ENCODE measurements at places on chromosomes 3 and 15.
A peak's percentile ranks its signal among the peaks of the same experiment; 100 is the strongest.

- no peak for DNase-seq
Observed at GRCh38 chr3:127722091-127722784, 49.5 kb downstream of the ABTB1 start.

- DNase-seq = no peak
Observed at GRCh38 chr3:116811754-116812153, 102.2 kb downstream of the TUSC7 start.

DNA sequence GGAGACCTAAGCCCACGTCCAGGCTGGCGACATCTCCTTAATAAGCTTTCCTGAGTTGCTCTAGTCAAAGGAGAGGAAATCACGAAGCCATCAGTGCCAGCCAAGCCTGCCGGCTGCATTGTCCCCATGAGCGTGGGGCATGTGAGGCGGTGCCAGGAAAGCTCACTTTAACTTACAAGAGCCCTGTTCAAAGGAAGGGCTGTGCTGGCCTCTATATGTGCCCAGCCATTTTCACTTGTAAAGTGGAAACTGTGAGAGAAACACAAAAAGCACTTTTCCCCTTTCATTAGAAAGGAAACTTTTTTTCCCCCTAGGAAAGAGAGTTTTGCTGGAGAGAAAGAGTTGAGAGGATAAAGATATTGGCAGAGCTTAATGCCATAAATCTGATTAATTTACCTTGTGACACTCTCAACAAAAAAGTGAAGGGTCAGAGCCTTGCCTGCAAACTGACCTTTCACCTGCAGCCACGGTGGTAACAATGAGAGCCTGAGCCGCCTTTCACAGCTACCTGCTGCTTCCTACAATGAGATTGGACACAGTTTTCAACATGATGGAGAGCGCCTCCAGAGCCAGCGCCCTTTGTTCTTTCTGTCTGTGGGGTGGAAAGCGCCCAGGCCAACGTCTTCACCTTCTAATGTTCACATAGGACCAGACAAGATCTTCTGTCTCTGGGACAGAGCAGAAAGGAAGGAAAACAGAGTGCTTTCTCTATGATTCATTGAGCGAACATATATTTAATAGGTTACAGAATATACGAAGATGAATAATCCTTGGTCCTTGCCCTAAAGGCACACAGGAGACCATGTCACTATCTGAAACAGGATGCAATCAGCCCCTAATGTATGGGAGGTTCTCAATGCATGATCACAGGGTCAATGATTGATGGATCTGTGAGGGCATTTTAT, 233.1 kb upstream of the HES1 start:
- DNase-seq = no peak

DNA sequence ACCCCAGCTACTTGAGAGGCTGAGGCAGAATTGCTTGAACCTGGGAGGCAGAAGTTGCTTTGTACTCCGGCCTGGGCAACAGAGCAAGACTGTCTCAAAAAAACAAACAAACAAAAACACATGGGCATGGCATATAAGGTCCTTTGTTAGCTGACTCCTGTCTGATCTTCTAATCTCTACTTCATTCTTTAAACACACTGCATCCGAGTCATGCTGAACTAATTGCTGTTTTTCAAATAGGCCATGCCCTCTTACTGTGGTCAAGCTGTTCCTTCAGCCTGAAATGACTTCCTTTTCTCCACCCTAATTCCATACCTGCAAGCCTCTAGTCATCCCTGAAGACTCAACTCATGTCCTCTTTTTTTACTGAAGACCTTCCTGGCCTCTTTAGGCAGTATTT, 22.3 kb upstream of the SLMAP start:
- DNase-seq = no peak

DNA sequence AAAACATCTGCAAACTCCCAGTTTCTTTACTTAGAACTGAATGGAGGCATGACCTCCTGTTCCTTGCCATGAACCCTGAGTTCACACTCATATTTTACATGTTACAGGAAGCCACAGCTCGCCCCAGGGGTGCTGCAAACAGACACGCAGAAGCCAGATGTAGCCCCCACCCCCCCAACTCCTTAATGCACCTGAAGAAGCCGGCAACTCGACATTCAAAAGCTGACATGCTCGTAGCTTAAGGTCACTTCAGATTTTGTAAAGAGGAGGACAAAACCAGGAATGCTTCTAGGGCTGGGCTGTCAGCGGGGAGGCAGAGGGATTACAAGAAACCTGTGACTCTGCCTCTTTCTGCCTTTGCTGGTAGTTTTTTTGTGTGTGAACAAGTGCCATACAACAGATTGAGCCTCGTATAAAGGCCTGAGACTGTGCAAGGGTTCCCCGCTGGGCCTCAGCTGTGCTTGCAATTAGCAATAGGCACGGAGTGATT, 42.0 kb upstream of the FEZF2 start:
- DNase-seq = no peak

- DNase-seq = peak; percentile 66
Observed at GRCh38 chr15:41928637-41929620, 35.1 kb upstream of the SPTBN5 start.

DNA sequence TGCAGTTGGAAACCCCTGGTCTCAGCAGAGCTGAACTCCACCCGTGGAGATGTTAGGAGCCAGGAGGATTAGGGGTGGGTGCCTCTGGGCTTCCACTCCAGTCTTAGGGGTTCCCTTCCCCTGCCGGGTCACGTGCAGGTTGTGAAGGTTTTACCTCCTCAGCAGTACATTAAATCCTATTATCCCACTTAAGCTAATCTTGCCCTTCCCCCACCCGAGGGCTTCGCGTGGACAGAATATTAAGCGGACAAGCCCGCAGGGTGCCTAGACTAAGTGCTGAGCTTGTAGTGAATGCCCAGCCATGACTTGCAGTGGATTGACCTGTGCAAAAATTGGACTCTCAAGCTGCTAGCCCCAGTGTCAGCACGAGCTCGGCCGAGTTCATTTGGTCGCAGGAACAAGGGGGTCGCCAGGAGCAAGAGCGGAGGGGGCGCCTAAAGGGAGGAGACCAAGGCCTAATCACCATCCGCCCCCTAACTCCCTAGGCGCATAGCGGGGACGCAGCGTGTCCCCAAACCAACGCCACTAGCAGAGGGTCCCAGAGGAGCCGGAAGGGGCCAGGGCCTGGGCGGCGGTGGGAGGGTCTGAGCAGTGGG, 498 bp upstream of the SEMA4B start:
- no peak for DNase-seq

DNA sequence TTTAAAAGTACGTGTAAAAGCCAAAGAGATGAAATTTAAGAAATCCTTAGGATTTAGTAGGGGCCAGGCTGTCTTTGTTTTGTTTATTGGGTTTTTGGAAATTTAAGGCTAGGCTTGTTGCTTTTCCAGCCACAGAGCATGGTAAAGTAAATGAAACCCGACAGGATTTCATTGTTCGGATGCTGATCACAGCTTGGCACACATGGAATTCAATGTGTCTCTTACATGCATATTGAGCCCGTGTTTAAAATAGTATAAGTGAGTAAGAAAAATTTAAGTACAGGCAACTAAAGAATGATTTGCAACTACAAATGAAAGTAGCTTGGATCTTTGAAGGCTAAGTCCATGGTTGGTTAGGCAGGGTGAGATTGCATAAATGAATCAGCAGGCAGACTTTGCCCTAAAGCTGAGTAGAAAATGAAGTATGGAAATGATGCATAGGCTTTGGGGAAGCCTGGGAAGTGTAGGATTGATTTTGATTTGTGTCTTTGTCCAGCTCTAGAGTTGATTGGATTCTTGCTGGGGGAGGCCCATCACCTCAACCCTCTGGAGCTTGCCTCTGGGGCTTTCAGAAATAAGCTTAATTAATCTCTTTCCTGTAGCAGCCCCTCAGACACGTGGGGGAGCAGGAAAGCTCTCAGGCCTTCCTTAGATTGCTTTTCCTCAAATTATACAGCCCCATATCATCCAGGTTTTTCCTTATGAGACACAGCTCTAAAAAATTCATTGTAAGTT, 68.2 kb upstream of the ADAMTSL3 start:
- DNase-seq = no peak

GRCh38 chr3:50549226-50549625, 18.3 kb downstream of the C3orf18 start:
- DNase-seq = no peak

DNA sequence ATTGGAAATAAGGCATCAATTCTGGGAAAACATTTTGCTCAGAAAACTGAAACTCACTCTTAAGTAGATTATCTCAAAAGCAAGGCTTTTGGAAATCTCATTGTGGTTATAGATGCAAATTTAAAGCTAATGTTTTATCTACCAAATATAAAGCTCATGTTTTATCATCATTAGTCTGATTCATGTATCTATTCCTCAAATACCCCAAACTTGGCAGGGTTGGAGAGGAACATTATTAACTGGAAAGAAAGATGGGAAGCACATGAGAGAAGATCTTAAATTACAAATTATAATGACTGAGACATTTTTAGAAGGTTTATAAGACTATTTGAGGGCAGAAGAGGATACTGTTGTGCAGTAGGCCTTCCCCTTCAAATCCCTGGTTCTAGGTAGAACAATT, 137.3 kb upstream of the TGFBR2 start:
- no peak for DNase-seq

DNA sequence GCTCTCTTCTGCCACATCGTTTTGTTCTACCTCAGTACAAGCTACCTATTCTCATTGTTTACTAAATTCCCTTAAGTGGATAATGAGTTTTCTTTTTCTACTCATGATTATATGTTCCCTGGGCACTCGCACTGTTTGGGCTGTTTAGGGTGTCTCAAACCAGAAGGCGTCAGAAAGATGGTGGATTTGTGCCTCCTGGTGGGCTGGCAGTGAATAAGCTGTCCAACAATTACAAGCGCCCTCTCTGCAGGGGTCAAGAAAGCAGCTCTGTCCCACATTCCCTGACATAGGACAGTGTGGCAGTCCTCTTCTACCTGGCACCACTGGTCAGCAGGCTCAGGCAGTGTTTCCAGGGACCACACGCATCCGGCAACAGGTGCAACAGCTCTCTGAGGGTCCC, 173.4 kb upstream of the PPP2R3A start:
- DNase-seq = no peak

GRCh38 chr3:29892976-29893554, 612.2 kb downstream of the RBMS3 start:
- DNase-seq = no peak

DNA sequence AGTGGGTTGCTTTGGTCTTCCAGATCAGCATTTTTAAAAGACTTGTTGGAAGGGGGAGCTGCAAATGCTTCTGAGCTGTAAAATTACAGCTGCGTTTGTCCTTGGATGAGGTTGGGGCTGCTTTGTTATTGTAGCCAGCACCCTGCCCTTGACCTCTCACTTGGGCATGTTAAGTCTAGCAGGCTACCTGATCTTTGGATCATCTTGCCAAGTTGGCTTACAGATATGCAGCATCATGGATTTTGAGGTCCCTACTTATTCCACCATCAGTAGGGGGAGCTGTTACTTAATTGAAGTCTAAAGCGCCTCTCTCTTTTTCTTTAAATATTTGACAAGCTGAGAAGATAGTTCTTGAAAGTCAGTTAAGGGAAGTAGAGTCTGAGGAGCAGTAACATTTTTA, 793.0 kb downstream of the MCTP2 start:
- DNase-seq = no peak

DNA sequence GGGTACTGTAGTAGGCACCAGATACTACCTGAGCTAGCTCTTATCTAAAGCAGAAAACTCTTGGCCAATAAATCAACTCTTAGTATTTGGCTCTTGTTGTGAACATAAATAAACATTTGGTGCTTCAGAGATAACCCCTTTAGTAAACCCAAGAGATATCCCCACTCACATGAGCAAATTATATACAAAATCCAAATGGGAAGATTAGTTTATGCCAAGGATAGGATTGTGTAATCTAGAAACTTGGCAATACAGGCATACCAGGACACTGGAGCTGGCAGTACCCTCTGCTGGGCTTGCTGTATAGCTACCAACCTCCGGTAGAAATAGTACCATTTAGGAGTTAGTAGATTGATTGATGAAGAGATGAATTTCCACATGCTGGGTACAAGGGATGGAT, 127.0 kb downstream of the LIPC start:
- DNase-seq = no peak

All from CD4-positive, alpha-beta T cell treated with Interleukin-15 for 1 hour (primary cell).